B cell (primary cell): ENCODE measurements at places on chromosomes 5 and 9. TPM values are rescaled to one million over a fixed set of nuclear protein-coding genes. Genes with fewer than 3 reads are reported as not detected.

EIF4EBP3 gene
- total RNA-seq = 8.8 and 15.0 TPM in 2 replicates

ENTPD8 gene
- total RNA-seq = not detected in 2 replicates

CDH12 gene
- not detected in 2 replicates for total RNA-seq

FOXD4 gene
- 0.89 and 1.4 TPM in 2 replicates for total RNA-seq

LHX3 gene
- total RNA-seq = 0.19 and 0.30 TPM in 2 replicates

FBN2 gene
- total RNA-seq = not detected in 2 replicates

DOCK2 gene
- 330 and 342 TPM in 2 replicates for total RNA-seq

NR2F1-AS1 gene
- not detected in 2 replicates for total RNA-seq
